GM23248 (cell line): ENCODE measurements at places on chromosomes 3 and 15. TPM values are rescaled to one million over a fixed set of nuclear protein-coding genes. Genes with fewer than 3 reads are reported as not detected.

DNA sequence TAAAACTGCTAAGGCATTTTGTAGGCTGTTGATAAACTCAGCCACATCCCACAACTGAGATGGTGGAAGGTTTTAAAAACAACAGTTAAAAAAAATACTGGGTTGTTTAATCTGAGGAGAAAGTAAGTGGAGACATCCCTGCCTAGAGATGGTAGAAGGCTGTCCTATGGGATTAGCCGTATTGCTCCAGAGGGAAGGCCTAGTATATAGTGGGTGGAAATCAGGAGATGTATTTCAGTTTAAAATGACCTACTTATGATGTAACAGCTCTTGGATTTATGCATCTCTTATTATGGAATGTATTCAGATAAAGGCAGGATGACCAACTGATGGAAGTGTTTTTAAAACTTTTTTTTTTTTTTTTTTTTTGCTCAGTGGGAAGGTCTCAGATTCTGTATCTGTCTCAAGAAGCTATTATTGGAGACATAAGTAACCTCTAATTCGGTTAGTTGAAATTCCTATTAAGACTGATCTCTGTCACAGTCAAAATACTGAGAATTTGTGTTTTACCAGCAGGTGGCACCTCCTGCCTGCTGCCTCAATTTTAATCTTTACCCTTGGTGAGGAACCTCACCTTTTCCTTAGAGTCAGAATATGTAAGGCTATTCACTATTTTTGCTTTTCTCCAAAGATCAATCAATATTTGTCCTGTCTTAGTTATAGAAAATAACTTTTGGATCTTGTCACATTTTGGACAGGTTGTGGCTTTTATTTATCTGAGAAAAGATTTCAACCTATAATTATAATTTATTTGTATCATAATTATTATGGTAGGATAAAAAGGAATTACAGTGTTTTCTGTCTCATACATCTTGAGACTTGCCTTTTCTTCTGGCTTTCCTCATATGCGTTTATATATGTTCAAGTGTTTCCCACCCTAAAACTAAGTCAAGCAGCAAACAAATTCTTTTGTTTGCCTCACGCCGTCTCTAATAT, 63.0 kb downstream of the VPS8 start:
- DNase-seq: peak; percentile 53

DNA sequence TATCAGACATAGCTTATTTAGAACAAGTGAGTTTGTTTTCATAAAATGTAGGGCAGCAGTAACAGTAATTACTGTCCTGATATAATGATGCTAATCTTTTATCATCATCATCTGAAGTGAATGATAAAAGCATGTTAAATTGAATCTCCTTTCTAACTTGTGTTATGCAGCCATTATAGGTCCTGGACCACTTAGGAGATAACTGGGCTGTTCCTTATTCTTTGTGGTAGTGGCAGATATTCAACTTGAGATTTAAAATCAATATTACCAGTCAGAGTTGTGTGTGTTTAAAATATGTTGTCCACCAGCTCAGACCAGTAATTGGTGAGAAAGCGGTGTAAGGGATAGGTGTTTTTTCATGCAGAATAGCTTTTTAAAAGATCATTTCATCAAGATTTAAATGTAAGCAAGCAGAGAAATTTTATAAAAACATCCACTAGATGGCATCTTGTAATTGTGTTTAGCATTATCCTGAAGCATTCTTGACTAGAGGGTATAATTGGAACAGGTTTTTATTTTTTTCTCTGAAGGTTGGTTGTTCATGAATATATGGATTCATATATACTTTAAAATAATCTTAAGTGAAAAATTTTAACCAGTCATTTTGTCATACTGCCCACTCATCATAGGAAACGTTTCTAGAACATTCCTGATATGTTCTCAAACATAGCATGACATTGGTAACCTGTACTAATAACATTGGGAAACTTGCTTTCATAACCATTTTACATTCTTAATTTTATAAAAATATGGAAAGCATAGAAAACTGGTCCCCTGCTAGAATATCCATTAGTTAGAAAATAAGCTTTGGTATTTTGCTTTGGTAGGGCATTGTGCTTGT, 153.9 kb downstream of the BBX start:
- peak; percentile 60 for DNase-seq

- peak; percentile 71 for DNase-seq
Measured at GRCh38 chr3:24493746-24494617, 668 bp downstream of the THRB start.

MAP1A gene
- 61.9 and 62.2 TPM in 2 replicates for total RNA-seq

DNA sequence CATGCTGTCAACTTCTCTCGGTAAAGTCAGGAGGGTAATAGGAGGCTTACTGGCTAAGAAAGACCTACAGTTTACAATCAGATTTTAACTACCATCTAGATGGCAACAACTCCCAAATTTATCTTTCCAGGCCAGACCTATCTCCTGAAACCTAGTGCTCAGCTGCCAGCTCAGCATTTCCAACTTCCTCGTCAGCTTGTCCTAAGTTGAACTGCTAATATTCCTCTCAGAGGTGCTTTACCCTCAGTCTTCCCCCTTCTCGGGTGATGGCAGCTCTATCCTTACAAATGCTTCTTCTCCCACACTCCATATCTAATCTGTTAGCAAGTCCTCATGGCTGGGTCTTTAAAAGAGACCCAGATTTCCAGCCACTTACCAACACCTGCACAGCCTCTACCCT, 36.9 kb upstream of the UBE2E2 start:
- no peak for DNase-seq

- DNase-seq: peak; percentile 24
Measured at GRCh38 chr3:14235912-14236295, 57.3 kb downstream of the LSM3 start.

DNA sequence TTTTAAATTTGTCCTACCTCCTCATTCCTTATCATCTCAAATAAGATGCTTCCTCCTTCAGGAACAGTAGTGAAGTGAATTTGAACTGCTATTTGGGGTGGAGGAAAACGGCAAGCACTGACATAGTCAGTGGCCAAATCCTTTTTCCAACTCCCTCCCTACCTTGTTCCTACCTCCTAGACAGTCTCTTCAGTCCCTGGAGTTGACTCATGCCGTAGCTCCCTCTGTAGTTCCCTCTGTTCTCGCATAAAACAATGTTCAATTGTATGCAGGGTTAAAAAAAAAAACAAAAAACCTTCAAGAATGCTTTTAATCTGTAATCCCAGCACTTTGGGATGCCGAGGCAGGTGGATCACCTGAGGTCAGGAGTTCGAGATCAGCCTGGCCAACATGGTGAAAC, 1.4 kb downstream of the UBR1 start:
- peak; percentile 19 for DNase-seq

- no peak for DNase-seq
Measured at GRCh38 chr15:65408324-65409035, 14.3 kb downstream of the IGDCC4 start.

SLC6A20 gene
- total RNA-seq: not detected in 2 replicates

DNA sequence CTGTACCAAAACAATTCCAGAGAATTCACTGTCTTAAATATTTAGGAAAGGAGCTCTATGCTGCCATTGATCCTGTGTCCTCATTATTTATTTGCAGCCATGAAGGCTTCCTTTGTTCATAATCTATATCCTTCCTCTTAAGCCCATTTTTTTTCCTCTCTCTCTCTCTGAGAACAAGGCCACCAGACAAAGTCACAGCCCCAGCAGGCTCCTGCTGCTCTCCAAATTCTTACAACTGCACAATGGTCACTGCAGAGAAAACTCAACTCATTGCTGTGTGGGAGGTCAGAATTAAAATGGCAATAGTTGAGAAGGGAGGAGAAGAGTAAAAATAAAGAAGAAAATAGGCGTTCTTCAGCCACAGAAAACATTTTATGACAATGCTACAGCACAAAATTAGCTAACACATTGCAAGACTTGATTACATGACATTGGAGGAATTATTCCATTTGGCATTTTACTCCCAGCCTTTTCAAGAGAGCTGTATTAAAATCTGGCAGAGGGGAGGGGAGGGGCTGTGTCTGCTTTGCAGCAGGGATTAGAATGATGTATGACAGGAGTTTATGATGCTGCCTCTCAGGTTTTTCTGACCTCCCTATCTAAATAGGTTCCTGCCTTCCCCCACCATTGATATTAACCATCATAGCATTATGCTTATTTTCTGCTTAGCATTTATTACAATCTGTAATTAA, 399.7 kb upstream of the THBS1 start:
- no peak for DNase-seq
